ENCODE measurements at places on chromosomes 11 and 22.

- DNase-seq = no peak
Observed at GRCh38 chr11:126414615-126415014, 59.1 kb downstream of the ST3GAL4 start.

DNA sequence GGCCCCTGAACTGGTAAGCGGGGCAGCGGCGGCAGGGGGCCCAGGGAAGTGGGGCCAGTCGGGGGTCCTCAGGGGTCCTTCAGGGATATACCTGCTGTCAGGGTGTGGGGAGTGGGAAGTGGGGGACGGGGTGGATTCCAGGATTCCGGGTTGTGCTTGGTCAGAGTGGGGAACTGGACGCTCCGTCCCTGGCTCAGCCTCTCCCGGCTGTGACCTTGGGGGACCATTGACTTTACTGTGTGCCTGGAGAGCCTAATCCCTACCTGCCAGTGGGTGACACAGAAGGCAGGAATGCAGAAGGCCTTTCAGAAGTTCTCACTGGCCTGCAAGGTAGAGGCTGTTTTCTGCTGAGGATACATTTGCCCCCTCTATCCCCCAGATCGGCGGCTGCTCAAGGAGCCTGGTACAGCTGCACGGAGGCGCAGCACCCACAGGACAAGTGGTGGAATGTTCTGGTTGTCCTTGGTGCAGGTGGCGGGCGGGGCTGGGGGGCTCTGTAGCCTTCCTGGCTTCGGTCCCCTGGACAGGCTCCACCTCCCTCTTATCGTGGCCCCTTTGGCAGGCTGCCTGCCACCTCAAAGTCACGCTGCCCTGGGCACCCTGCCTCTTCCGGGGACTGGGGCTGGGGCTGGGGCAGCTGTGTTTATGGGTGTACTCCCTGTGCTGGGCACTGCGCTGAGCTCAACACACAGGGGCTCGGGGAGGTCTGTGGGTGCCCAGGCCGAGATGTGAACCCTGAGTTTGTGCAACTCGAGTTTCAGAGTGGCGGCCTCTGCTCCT, 18.4 kb downstream of the KCNQ1 start:
- DNase-seq = no peak

DNA sequence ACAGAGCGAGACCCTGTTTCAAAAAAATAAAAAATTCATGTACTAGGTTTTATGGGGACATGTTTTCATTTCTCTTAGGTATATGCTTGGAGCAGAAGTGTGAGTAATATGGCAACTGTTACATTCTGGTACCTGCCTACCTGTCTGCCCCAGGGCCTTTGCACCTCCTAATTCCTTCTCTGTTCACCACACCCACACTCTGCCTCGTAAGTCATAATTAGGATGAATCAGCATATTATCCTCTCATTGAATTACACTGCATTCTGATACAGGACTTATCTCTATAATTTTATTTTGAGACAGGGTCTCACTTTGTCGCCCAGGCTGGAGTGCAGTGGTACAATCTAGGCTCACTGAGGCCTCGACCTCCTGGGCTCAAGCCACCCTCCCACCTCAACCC, 3.1 kb upstream of the RAPSN start:
- DNase-seq = no peak

- DNase-seq = no peak
Observed at GRCh38 chr11:64095273-64095817, 59.6 kb downstream of the FLRT1 start.

DNA sequence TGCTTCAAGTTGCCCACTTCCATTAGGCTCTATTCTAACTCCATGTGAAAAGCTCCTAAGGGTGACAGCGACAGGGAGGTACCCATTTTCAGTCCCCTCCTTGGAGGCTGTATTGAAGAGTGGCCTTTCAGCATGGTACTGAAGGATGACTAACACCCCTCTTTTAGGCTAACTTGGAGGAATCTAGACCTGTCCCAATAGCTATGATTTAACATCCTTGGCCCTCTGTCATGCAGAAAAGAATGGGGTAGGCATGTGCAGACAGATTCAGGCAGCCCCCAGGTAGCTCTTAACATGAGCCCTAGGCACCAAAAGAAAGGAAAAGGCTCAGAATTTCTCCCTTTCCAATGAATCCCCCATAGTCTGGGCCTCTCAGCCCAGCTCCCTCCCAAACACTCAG, 89.3 kb upstream of the AMOTL1 start:
- DNase-seq = no peak

- no peak for DNase-seq
Observed at GRCh38 chr11:36000616-36001190, 56.8 kb downstream of the LDLRAD3 start.

DNA sequence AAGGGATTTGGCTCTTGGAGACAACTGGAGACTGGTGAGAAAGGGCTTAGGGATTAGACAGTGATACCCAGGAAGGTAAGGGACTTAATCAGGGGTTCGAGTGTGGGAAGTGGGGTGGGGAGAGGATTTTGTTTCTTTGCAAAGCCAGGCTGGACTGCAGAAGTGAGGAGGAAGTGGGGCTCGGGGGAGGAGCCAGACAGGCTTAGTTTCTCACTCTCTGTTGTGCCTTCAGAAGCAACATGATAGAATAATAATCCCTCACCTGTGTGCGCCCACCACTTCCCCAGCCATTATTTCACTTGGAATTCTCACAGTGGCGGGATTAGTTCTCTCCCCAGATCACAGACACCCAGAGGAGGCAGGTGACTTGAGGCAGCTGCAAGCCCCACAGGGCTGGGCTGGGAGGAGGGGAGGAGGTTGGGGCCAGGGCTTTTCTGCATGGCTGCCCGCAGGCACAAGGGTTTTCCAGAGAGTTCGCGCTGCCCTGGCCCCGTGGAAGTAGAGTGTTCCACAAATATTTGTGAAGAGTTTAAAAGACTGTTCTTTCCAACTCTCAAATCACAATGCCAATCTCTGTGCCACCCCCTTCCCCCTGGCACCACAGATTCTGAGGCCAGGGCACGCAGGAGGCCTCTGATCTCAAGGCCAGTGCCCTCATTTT, 4.0 kb upstream of the SEC14L2 start:
- no peak for DNase-seq

- DNase-seq = no peak
Observed at GRCh38 chr11:73866095-73866579, 10.5 kb downstream of the COA4 start.

- no peak for DNase-seq
Observed at GRCh38 chr11:2789331-2789730, 89.5 kb upstream of the KCNQ1OT1 start.

DNA sequence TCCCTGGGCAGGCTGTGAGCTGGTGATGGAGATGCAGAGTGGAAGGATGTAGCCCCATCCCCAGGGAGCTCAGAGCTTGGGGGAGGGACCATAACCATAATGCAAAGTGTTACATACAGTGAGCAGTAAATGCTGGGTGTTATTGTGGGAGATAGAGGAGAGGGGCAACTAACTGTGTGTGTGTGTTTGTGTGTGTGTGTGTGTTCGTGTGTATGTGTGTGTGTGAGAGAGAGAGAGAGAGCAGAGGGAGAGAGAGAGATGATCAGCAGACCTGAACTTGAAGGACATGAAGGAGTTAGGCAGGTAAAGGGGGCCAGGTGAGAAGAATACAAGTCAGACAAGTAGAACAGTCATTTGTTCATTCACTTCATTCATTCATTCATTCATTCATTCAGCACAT, 74.2 kb downstream of the CACNG2 start:
- no peak for DNase-seq

DNA sequence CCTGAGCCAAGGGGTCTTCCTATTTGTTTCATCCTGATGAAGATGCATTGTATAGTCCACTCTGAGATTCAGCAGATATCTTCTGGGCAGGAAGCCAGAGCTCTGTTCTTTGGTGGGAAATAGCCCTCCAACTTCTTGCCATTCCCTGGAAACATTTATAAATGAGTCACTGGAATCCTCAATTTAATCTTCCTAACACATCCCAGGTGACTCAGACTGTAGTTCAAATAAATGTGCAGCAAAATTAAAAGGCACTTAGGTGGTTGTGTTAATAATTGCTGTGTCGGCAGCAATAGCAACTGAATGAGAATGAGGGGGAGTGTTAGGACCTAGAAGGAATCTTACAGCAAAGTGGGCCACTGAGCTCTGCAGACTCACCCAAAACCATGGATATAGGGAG, 108.6 kb downstream of the INSC start:
- no peak for DNase-seq

DNA sequence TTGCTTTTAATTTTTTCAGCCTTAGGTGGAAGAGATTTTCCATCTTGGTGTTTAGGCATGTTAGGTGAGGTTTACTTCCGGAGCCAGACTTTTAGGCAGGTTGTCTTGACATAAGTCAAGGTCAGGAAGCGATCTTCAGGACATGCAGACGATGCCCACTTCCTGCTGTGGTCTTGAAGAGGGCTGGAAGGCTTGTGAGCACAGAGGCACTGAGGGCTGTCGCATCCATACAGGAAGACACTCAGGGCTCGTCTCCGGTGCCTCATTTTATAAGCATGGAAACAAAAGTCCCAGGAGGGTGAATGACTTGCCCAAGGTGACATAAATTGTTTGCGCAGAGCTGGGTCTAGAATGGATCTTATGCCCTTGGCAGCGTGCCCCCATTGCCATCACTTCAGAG, 30.8 kb downstream of the MARK2 start:
- DNase-seq = no peak

- no peak for DNase-seq
Observed at GRCh38 chr11:83971063-83971462, 684.9 kb upstream of the CCDC90B start.

DNA sequence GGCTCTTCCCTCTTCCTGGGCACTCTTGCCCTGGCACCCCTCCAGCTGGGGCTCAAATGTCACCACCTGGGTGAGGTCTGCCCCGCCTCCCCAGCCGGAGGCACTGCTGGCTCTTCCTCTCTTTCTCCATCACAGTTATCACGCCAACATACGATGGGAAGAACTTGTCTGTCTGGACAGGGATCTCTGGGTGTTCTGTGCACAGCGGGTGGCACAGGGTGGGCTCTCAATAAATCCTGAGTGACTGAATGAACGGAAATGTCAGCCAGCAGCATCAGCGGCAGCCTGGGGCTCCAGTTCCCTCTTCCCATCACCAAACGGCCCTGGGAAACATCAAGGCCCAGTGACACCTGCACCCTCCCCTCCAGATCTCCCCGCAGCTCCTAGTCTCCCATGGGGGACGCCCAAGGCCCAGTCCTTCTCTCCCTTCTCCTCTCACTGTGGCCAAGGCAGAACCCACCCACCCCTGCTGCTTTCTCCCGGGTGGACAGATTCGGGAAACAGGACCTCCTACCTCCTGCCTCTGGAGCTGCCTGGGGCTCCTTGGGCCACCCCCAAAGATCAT, 440 bp upstream of the SLC25A45 start:
- DNase-seq = no peak

DNA sequence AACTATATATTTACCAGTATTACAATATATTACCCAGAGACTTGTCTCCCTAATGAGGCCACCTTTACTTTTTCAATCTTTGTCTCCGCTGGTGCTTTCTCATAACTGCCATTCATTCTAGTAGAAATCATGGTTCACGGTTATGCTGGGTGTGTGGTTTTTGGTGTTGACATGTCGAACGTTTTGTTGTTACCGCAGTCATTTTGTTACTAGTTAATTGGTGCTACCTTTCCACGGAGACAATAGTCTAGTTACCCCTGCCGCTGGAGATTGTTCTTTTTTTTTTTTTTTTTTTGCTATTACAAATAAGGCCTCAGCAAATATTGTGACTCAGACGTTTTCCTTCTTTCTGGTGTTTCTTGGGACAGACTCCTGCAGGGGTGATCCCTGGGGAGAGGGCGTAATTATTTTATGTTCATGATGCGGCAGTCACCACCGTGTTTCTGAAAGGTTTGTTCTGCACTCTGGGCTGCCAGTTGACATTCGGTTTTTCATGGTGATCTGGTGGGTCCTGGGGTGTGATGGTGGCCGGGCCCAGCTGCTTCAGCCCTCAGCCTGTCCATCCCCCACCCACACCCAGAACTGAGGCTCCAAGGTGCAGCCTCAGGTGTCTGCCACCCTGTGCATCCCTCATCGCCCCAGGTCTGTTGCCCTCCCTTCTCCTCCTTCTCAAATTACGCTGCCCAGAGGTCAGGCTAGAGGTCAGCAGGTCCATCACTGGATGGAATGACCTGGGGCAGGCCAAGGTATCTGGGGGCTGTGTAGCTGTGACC, 28.6 kb downstream of the LRP5 start:
- DNase-seq = no peak

GRCh38 chr11:128610721-128611617, 23.6 kb upstream of the ETS1 start:
- no peak for DNase-seq

DNA sequence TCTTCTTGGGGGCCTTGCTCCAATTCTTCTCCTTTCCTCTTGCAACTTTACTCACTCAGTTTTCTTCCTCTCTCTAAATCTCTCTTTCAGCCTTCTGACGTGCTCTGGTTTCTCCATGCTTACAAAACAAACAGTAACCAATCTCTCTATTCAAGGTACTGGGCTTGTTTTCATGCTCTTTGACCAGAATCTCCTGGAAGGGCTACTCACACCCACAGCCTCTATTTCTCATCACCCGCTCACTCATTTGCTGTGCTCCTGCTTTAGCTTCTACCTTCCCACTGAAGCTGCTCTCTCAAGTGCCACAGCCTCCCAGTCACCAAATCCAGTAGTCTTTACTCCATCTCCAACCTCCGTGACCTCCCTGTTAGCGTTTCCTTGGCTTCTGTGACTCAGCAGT, 60.4 kb downstream of the SERGEF start:
- no peak for DNase-seq

DNA sequence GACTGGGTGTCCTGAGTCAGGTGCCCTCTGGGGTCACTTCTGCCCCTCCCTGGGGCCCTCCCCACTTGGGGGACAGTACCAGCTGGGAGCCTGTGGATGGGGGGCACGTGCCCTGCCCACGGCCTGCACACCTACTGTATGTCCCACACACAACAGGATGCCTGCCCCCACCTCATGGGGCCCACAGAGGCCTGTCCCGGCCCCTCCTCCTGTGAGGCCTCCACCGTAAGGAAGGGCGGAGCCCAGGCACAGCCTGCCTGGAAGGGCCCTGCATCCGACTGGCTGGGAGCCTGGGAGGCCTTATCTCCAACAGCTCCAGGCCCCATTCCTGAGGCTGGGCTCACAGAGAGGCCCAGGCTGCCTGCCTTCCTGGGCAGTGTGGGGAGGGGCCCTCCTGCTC, 47.8 kb downstream of the BRSK2 start:
- no peak for DNase-seq

Data from hippocampal formation (tissue), 2 donors.